ENCODE measurements at places on chromosomes 2 and 18. TPM values are rescaled to one million over a fixed set of nuclear protein-coding genes. Genes with fewer than 3 reads are reported as not detected.
A peak's percentile ranks its signal among the peaks of the same experiment; 100 is the strongest.

Gene GAL3ST2
- total RNA-seq, result 0.82 TPM

- DNase-seq, result peak; percentile 78
Measured at GRCh38 chr2:196278491-196278911, 107.1 kb upstream of the STK17B start.

Gene MDH1B
- 0.96 TPM for total RNA-seq

Gene POU3F3
- total RNA-seq, result not detected

Gene C2orf92
- total RNA-seq, result 15.2 TPM

GRCh38 chr2:41965909-41966295, 81.9 kb upstream of the PKDCC start:
- no peak for DNase-seq

Gene SLC16A14
- 2.2 TPM for total RNA-seq

Gene VAMP8
- total RNA-seq, result 85.0 TPM

DNA sequence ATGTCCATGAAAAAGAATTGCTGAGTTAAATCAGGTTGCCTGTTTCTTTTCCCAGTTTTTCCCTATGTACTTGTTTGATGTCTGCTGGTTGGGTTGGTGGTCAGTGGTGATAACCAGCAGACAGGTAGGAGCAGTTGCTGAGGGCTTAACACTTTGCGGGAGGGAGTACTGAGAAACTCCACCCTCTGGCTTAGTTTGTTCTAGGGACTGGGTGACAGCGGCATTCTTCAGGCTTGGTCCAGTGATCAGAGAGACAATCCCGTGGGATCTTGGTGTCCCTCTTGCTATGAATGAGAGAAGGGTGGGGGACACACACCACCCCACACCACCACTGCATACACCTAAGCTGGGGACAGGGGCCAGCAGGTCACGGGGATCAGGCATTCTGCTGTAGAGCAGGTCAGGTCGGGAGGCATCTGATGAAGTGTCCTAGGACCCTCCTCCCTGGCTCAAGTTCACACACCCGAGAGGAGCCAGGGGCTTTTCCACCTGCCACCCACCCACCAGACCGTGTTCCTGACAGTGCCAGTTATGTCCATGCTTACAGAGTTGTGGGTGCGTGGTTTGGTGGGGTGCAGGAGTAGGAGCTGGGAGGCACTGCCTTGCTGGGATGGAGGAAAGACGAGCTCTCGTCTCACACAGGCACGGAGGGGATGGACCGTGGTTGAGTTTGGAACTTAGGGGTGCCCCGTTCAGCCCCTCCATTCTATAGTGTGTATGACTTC, 21.3 kb upstream of the ALLC start:
- DNase-seq, result no peak

Gene CCBE1
- 0.81 TPM for total RNA-seq

DNA sequence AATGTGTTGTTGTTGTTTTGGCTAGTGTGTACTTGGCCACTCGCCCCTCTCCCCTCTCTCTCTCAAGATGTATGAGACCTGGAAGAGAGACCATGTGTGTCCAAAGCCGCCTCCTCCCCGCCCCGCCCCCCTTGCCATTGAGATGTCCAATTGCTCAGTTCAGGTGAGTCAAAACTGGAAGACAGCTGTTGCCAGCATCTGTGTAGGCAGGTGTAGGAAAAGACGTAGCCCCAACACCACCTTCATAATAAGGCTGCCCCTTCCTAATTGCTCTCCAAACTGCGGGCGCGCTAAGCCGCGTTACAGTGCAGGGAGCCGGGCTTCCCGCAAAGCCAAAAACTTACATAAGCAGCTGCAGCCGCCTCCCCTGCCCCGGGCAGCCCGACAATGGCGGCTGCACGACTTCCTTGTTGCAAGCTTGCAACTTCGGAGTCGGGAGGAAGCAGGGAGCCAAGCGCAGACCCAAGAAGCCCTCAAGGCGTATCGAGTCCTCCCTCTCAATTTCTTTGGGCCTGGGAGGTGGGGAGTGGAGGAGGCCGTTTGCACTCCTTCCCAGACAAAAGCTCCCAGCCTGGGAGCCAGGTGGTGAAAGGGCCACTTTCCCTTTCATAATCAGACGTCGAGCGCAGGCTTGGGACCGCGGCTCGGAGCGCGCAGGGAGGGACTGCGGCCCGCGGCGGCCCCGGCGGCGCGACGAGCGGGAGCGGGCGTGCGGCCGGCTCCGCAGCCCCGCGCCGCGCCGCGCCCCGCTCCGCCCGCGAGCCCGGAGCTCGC, 882 bp downstream of the ZBTB14 start:
- DNase-seq, result peak; percentile 60

- no peak for DNase-seq
Measured at GRCh38 chr2:40251137-40251536, 200.8 kb downstream of the SLC8A1 start.

- DNase-seq, result no peak
Measured at GRCh38 chr18:28114472-28114871, 62.5 kb downstream of the CDH2 start.

DNA sequence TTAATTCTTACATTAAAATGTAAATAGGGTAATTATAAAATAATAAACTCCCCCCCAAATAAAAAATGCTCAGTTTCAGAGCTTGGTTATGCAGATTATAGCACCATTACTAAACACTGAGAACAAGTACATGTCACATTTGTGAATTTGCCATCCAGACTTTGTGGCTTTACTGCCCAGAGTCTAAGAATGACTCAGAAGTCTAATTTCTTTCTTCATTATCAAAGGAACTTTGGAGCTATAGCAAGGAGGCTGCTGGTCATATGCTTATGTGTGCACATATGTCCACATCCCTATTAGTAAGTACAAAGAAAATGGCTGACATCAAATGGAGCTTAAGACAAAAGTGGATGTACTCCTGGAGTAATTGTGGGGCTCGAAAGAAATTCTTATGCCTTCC, 248.5 kb upstream of the SESTD1 start:
- DNase-seq, result no peak

DNA sequence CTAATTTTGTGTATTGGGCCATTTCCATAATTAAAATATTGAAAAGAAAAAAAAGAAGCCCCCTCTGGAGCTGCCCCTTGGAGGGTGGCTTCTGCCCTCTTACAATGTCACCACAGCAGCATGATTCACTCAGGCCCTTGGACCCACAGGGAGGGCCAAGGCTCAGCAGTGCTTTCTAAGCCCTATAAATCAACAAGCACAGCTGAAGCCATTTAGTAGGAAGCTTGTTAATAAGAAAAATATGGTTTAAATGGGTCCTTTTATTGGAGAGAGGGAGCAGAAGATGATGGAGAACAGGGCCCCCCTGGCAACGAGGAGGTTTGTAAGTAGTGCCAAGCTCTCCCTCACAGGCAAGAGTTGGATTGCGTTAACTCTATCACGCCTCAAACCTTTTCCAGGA, 107.6 kb upstream of the FZD7 start:
- DNase-seq, result no peak

- DNase-seq, result no peak
Measured at GRCh38 chr2:173996766-173997165, 31.6 kb upstream of the SP3 start.

- no peak for DNase-seq
Measured at GRCh38 chr2:190657474-190658255, 8.8 kb downstream of the NAB1 start.

DNA sequence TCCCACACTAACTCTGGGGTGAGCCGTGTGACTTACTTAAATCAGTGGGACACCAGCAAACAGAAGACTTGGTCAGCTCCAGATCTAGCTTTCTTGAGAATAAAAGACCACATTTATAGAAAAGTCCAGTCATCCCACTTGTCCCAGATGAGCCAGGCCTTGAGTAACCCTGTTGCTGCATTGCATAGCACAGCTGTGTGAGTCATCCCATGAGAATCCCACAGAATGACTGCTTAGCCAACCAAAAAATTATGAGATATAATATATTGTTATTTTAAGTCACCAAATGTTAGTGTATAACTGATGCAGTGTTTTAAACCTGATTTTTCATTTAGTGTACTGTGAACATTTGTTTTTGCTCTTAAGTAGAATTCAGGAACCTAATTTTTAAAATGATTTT, 94.2 kb upstream of the FSHR start:
- DNase-seq, result no peak

DNA sequence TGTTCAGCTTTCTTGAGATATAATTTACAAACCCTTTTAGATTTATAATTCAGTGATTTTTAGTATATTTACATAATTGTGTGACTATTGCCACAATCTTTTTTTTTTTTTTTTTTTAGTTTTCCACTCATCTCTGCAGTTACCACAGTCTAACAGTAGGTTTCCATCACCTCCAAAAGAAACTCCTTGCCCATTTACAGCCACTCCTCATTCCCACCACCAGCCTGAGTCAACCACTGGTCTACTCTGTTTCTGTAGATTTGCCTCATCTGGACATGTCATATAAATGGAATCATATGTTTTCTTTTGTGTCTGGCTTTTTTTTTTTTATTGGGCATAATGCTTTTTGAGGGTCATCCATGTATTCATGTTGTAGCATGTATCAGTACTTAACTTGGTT, 16.1 kb downstream of the MTX2 start:
- no peak for DNase-seq

DNA sequence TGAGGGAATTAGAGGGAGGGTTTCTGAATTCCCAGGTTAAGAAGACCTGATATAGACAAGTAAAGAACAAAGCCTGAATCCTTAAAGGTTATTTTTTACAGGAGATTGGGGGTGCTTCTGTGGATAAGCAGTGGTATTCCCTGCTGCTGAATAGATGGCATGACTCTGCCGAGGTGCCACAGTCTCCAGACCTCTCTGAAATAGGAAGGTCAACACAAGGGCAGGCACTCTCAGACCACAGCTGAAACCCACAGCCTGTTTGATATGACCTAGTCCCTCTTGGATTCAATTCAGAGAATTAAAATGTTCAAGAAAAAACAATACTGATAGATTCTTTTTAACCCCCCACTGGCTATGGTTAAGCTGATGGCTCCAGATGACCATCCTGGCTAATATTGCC, 259.3 kb downstream of the PTGR3 start:
- DNase-seq, result no peak

DNA sequence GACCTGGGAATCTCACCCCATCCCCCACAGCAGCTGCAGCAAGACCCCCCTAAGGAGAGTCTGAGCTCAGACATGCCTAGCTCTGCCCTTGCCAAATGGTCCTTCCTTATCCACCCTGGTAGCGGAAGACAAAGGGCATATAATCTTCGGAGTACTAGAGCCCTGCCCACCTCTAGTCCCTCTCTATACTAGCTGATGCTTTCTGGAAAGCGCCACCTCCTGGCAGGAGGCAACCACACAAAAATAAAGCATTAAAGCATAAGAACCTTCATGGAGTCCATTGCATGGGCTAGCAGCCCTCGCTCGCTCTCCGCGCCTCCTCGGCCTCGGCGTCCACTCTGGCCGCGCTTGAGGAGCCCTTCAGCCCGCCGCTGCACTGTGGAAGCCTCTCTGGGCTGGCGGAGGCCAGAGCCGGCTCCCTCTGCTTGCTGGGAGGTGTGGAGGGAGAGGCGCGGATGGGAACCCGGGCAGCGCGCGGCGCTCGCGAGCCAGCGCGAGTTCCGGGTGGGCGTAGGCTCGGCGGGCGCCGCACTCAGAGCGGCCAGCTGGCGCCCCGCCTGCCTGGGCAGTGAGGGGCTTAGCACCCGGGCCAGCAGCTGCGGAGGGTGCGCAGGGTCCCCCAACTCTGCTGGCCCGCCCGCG, 941.2 kb downstream of the SUCLG1 start:
- no peak for DNase-seq

- DNase-seq, result peak; percentile 23
Measured at GRCh38 chr2:121634354-121635307, 14.6 kb downstream of the CLASP1 start.

Gene SCYGR4
- total RNA-seq, result not detected

Gene ATOH8
- total RNA-seq, result not detected

- DNase-seq, result peak; percentile 54
Measured at GRCh38 chr18:8045884-8046281, 478.8 kb downstream of the PTPRM start.

Gene DNAJC5G
- 0.31 TPM for total RNA-seq

- no peak for DNase-seq
Measured at GRCh38 chr2:46181789-46182530, 115.2 kb upstream of the EPAS1 start.

Gene RESP18
- not detected for total RNA-seq

- DNase-seq, result peak; percentile 66
Measured at GRCh38 chr2:119290859-119291587, 67.4 kb downstream of the STEAP3 start.

GRCh38 chr18:62524440-62525200, 1.8 kb downstream of the ZCCHC2 start:
- DNase-seq, result peak; percentile 71

Gene MC5R
- not detected for total RNA-seq

DNA sequence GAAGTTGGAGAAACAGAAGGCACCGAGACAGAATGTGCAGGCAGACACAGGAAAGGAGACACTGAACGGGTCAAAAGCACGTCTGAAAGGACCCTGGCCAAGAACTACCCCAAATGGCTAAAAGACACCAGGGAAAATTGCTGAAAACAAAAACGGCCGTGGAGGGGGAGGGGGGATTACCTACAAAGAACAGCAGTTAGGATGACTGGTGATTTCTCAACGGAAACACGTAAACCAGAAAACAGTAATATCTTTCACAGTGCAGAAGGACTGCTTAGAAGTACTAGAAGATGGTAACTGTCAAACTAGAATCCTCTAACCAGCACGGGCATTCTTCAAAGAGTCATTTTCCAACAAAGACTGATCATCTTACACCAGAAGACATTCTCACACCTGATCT, 142.6 kb downstream of the HDAC4 start:
- no peak for DNase-seq

- no peak for DNase-seq
Measured at GRCh38 chr2:99877963-99878362, 264.4 kb downstream of the AFF3 start.

Gene C2orf66
- total RNA-seq, result 0.38 TPM
